ENCODE measurements at places on chromosomes 16 and 17. TPM values are rescaled to one million over a fixed set of nuclear protein-coding genes. Genes with fewer than 3 reads are reported as not detected.

The FAM20A gene
- total RNA-seq = 2.9 TPM

DNA sequence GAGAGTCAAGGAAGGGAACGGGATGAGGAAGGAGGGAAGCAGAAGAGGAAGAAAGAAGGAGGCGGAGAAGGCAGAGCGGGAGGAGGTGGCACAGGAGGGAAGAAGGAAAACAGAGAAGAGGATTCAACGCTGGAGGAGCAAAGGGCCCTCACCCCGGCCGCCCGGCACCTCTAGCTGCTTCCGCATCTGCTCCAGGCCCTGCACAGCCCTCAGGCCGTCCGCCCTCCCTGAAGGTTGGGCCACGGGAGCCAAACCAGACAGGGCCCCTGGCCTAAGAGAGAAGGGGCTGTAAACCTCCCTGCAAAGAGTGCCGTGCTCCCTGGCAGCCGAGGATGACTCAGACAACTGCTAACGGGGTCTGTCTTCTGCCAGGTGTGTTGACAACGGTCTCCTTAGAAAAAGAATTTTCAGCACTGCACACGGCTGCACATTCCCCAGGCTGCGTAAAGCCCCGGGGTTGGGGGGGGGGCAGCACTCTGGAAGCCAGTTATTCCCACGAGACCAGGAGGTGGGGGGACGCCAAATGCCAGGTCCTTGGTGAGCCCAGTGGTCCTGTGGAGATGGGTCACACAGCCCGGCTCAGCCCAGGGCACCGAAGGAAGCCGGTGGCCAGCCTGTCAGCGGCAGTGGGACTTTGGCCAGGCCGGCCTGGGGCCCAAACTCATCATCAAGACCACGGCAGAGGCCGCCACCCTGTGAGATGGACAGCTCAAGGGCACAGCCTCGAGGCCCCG lies 29.1 kb downstream of the MRM3 start:
- no peak overlapping the region for H3K4me3 ChIP-seq
- H3K27ac ChIP-seq = no peak overlapping the region
- no peaks in the 10 kb centered on the region for H3K4me1 ChIP-seq

The SLC6A2 gene
- not detected for total RNA-seq

The SYNGR2 gene
- 86.9 TPM for total RNA-seq

- H3K4me1 ChIP-seq = peaks cover 18% of the 10 kb centered on the region
- no peak for DNase-seq
- peaks cover 10% of the 10 kb centered on the region for H3K27me3 ChIP-seq
- peak overlapping the region; percentile 46 for H3K4me3 ChIP-seq
- no peaks in the 10 kb centered on the region for H3K36me3 ChIP-seq
- peak overlapping the region; percentile 39 for H3K27ac ChIP-seq
Observed at GRCh38 chr16:88870608-88871348, 4.3 kb upstream of the PABPN1L start.

GRCh38 chr16:4796982-4797804 lies 2.0 kb downstream of the SMIM22 start:
- no peak overlapping the region for H3K4me3 ChIP-seq
- peak overlapping the region; percentile 16 for H3K27ac ChIP-seq
- no peaks in the 10 kb centered on the region for H3K27me3 ChIP-seq
- H3K4me1 ChIP-seq = peaks cover 26% of the 10 kb centered on the region

The CLEC18B gene
- 0.30 TPM for total RNA-seq
